ENCODE measurements at places on chromosomes 1 and 21.

DNA sequence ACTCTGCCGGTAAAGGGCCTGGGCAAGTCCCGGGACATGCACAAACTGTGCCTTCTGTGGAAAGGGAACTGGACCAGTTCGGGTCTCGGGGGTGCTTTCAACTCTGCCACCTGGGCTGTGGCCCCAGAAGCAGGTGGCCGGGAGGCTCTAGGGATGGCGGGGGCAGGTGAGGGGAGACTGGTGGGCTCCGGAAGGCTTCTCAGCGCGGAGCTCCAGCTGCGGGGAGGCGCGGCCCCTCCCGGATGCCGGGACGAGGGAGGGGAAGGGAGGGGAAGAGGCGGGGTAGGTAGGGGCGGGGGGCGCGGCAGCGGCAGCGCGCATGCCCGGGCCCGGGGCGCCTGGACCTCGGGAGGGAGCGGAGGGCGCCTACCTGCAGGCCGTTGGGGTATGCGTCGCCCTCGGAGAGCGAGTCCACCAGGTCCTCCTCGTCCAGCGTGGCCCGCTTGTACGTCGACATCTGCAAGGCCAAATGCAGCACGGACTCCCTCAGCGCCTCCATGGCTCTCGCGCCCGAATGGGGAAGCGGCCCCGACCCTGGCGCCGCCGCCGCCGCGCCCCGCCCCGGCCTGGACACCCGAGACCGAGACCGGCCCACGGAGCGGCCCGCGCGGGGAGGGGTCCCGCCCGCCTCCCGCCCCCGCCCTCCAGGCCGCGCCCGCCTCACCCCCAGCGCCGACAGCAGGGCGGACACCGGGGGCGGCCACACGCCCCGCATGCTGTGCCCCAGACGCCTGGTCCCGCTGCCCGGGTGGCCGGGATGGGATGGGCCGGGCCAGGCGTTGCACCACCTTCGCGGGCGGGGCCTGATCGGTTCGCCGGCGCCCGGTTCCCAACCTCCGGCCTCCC is at the start of gene ECE1:
TSS of gene ECE1 (minus strand) at position 764 of the 846 bp plus-strand sequence. CDS start at position 715, 49 bp downstream.
- DNase-seq, result peak; percentile 65

GRCh38 chr1:241717975-241718374 is 65.9 kb downstream of the WDR64 start:
- no peak for DNase-seq

DNA sequence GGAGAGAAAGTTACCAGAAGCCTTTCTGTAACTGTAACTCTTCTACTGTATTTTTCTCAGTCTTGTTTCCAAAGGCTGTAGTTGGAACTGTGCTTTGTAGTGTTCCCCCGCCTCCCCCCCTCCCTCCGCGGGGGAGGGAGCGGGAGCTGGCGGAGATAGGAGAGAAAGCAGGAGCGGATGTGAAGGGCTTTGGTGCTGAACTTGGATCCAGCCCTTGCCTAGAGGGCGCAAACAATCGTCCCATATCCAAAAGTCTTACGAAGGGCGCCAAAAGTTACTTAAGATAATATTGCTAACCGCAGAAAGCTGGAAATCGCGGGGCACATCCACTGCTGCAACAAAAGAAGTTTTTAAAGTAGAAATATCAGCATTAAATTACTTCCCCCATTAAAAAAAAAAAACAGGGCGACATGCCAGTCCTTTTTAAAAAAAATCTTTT is 2.4 kb upstream of the NFIA start:
- DNase-seq, result no peak

GRCh38 chr1:228497817-228498216 is 10.6 kb downstream of the RNF187 start:
- no peak for DNase-seq

GRCh38 chr1:20182415-20182814 is 3.5 kb upstream of the UBXN10 start:
- no peak for DNase-seq

Data from NCI-H1930 (cell line).